Stimulated activated CD4-positive, alpha-beta T cell treated with anti-CD3 and anti-CD28 coated beads, Interleukin-2, amount 100 ng/mL, for 24 hours (primary cell): ENCODE measurements at places on chromosomes 2 and 18.

DNA sequence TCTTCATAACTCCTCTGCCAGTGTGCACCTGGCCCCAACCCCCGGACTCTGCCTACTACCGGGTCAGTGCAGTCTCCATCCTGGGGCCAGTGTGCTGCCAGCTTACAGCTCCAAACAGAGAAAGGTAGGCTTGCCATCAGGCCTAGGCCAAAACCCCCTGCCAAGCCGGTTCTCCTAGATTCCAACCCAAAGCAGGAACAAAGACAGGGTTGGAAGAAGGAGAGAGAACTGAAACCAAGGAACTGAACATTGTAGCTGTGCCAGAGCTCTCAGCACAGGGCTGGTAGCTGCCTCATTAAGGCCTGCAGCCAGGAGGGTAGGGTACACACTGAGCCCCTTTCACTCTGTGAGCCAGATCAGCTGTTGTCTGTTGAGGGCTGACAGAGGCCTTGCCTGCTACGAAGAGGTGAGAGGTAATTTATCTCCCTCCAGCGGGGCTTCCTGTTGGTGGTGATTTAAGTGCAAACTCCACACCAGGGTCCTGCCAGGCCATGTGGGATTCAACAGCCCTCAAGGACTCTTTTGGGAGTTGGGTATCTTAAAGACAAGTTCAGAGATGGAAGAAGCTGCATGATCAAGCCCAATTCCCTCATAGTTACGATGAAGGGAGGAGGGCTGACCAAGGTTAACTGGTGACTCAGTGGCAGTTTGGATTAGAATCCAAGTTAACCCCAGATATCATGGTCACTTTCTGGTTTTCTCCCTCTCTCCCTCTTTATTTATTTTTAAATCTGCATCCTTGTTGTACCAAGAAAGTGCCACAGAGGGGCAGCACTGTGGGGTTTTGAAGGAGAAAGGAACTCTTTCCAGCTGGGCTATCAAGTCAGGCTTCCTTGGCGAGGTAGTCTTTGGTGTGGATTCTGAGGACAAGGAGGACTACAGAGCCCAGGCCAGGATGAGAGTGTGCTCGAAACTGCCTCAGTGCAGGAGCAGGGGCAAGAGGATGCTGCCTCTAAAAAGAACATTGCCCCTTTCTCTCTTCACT is 48.1 kb downstream of the CYRIA start:
- DNase-seq: no peak

GRCh38 chr2:151760139-151760650 is 25.9 kb upstream of the NEB start:
- DNase-seq: no peak

GRCh38 chr18:2983296-2983695 is 29.6 kb downstream of the LPIN2 start:
- DNase-seq: no peak

- DNase-seq: no peak
These were observed 244.9 kb upstream of the EPHA4 start for GRCh38 chr2:221817052-221817451.

DNA sequence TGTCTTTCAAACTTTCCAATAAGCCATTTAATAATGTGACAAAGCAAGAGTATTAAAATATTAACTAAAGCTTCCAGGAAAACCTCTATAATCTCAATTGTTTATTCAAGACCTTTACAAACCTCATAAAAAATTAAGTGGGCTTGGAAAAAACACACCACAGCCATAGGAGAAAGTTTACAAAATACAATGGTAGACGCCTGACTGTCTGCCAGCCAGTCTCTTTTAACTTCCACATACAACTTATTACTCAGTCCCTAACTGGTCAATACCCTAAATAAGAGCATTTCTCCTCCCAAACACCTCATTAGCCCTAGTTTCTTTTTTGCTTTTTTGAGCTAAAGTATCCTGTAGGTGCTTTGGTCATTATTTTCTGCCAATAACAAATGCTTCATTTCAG is 247.4 kb upstream of the CYP26B1 start:
- DNase-seq: no peak

GRCh38 chr2:81658227-81658626 is 1353.7 kb upstream of the LRRTM1 start:
- DNase-seq: no peak

- DNase-seq: no peak
These were observed 633 bp upstream of the ILKAP start for GRCh38 chr2:238203973-238204683.

- DNase-seq: no peak
These were observed 5.4 kb downstream of the CACNB4 start for GRCh38 chr2:152093464-152093863.

DNA sequence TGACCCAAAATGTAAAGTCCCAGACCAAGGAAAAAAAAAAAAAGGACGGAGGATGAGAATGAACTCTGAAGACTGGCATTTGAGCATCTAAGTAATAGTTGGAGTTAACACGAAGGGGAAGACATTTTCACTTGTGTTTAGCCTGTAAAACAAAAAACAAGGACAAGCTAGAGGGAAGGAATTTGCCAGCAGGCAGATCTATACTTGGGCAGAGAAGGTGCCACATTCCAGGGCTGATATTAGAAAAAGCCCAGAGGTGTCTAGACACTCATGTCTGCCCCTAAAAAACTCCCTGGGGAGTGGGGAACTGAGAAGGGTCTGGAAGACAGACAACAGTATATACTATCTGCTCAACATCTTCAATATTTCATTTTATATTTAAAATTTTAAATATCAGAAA is 171.1 kb downstream of the ZEB2 start:
- DNase-seq: no peak

GRCh38 chr2:231339316-231339715 is 56.2 kb upstream of the B3GNT7 start:
- no peak for DNase-seq

DNA sequence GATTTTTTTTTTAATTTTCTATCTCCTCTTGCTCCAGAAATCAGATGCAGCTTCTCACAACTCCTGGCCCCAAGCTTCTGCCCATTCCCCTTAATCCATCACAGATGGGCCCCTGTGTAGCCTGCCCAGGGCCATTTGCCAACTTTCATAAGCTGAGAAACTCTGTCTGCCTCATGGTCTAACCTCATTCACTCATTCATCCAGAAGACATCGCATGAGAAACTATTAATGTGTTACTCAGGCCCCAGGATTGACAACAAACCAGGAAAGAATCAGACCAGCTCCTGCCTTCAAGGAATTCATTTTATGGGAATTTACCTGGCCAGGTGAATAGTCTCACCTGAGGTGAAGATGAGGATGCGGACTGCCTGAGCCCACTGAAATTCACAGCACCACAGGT is 35.0 kb downstream of the SLC14A2 start:
- DNase-seq: no peak

DNA sequence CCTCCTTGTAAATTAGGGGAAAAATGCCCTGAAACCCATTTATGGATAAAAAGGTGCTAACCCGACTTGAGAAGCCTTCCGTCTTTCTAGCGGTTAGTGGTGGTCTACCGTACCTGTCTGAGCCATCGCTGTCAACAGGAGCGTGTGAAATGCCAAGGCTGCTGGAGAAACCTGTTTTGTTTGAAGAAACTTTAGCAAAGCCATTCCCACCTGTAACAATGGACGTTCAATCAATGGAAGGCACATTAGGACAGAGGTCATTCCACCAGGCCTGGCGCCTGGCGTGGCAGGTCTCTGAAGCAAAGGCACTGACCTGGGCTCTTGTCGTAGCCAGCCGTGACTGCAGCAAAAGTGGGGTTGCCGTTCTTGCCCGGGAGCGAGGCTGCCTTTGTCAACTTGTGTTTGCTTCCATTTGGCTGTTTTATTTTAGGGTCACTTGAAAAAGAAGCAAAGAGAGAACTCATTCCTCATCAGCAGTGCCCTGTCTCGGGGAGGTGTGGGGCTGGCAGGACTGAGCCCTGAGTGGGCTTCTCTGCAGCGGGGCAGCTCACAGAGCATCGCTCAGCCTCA is 47.2 kb downstream of the ZAP70 start:
- DNase-seq: no peak

GRCh38 chr2:48829036-48829435 is 73.5 kb upstream of the LHCGR start:
- no peak for DNase-seq

DNA sequence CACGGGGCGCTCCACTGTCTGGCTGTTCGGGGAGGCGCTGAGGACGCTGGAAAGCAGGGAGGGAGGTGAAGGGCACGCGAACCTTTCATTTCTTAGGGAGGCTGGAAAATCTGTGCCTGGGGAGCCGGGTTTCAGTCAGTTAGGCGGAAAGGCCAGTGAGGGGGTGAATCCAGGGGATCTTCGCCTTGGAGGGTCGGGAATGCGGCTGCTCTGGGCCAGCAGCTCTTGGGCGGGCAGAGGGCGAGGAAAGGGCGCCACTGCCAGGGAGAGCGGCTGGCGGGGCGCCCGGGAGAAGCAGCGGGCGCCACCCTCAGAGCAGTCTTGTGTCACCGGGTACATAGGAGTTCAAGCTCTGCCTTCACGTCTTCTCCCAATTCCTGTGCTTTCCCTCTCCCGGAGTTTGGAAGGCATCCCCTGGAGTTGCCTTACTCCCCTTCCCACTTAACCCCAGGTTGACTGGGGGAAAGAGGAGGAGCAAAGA is 1.4 kb downstream of the CCDC85A start:
- DNase-seq: no peak

DNA sequence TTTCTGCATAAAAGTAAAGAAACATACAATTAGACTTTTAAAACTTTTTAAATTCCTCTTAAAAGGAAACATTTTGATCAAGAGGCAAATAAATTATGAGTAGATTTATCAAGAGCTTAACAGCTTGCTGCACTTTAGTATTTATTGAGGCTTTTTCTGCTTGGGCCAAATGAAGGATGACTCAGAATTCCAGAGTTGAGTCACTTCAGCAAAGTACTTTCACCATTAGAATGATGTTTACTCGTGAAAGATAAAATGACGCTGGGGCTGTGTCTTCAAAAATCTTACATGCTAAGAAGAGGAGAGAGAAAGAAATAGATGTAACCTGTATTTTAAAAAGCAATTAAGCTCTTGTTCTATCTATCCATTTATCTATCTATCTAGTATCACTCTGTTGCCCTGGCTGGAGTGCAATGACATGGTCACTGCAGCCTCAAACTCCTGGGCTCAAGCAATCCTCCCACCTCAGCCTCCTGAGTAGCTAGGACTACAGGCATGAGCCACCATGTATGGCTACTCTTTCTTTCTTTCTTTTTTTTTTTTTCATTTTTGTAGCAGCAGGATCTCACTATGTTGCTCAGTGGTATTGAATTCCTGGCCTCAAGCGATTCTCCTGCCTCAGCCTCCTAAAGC is 75.3 kb upstream of the RIOK3 start:
- no peak for DNase-seq

DNA sequence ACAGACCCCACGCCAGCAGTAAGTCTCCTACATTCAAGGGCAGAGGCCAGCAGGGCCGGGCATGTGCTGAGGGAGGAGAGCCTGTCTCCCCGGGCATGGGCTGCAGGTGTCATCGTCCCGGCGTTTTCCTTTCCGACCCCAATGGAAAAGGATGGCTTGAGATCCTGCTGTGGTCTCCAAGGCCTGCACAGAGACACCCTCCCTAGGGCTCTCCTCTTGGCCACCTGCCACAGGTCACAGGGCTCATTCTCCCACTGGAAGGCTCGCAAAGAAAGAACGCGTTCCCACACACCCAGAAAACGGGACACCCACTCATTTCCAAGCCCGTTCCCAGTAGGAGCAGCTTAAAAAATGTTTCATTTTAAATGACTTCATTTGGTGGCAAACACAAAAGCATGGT is 41.0 kb downstream of the DIPK1C start:
- no peak for DNase-seq

- DNase-seq: no peak
These were observed 233.3 kb downstream of the SETBP1 start for GRCh38 chr18:44914028-44914427.

- DNase-seq: peak; percentile 52
These were observed 17.1 kb downstream of the TMEM185B start for GRCh38 chr2:120206022-120206581.

DNA sequence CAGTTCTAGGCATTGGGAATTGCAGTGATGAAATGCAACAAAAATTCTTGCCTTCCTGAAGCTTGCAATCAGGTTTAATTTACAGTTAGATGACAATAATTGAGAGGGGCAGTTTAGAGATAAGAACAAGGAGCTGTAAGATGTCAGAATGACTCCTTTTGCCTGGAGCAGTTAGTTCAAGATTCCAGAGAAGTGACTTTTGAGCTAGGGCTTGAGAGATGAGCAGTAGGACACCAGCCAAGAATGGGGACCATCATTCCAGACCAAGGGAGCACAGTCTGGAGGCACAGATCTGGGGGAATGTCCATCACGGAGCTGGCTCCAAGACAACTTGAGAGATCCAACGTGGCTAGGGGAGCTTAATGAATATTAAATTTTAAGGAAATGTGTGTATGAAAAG is 26.8 kb downstream of the CACNB4 start:
- no peak for DNase-seq
